ENCODE measurements at places on chromosomes 1 and 21.
A peak's percentile ranks its signal among the peaks of the same experiment; 100 is the strongest.

- no peak for DNase-seq
Measured at GRCh38 chr1:30745834-30746208, 11.8 kb downstream of the LAPTM5 start.

DNA sequence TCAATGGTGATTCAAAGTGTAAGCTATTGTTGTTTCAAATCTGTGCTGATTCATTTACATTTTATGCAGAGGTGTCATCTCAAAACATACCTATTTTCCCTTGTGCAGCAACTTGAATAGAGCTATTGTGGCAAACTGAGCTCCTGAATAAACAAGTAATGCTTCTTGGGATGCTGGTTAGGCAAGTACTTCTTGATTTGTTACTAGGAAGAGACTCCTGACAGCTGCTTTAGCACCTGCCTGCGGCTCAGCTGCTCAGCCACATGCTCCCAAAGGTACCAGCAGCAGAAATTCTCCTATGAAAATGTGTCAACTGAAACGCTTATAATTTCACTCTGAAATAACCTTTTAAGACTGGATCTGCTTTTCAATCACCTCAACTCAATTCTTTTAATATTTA lies 352.3 kb downstream of the RYR2 start:
- no peak for DNase-seq

DNA sequence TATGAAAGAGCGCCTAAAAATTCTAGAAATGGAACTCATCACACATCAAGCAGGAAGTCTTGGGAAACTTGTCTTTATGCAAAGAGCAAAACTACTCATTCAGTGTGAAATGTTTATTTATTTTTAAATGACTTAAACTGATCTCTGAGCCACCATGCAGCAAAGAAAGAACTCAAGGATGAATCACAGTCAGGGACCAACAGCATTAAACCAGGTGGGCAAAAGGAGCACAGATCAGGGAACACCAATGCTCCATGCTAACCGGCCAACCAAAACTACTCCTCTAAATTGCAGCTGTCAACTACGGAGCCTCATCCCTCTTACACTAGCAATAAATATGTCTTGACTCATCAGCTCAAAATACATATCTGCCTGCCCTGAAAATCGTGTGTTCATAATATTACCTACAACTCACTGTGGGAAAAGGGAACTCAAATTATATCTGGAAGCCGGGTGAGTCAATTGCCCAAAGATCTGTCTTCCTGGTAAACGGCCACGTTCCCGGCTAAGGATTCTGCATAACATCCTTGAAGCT lies 129.2 kb downstream of the PTPN14 start:
- DNase-seq = no peak

GRCh38 chr1:50967416-50968157 lies 2.5 kb upstream of the CDKN2C start:
- no peak for DNase-seq

- no peak for DNase-seq
Measured at GRCh38 chr1:67937010-67937409, 103.7 kb upstream of the GNG12 start.

GRCh38 chr1:27686223-27686990 lies 14.4 kb upstream of the IFI6 start:
- no peak for DNase-seq

DNA sequence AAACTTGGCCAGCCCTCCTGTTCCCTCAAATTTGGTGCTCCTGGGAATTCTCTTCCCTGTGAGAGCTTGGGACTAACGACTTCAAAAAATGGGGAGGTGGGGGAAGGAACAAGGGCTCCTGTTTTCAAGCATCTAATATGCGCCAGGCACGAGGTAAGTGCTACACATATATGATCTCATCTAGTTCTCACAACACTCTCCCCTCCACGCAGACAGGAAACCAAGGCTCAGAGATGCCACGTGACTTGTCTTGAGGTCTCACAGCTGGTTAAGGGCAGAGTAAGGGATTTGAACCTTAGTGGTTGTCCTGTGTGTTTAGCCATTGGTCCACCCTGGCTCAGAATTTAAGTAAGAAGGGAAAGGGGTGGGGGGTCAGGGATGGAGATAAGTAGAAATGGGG lies 125.9 kb downstream of the DMRTB1 start:
- peak; percentile 22 for DNase-seq

- no peak for DNase-seq
Measured at GRCh38 chr21:39340687-39341086, 8.2 kb downstream of the HMGN1 start.

GRCh38 chr1:187409341-187409740 lies 580.6 kb downstream of the PLA2G4A start:
- no peak for DNase-seq

DNA sequence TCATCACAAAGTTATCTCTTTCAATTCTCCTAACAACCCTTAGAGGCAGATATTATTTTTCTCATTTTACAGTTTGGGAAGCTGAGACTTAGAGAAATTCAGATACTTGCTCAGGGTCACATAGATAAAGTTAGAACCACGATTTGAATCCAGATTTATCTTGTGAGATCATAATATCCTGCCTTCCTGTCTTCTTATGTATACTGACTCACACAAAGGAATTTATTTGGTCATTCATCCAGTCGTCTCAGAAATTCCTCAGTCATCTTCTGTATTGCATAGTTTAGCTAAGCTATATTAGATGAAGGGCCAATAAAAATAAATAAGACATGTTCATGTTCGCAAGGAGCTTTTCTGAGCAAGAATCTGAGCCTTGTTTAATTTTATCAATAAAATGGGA lies 35.8 kb upstream of the RUNX1 start:
- DNase-seq = no peak

DNA sequence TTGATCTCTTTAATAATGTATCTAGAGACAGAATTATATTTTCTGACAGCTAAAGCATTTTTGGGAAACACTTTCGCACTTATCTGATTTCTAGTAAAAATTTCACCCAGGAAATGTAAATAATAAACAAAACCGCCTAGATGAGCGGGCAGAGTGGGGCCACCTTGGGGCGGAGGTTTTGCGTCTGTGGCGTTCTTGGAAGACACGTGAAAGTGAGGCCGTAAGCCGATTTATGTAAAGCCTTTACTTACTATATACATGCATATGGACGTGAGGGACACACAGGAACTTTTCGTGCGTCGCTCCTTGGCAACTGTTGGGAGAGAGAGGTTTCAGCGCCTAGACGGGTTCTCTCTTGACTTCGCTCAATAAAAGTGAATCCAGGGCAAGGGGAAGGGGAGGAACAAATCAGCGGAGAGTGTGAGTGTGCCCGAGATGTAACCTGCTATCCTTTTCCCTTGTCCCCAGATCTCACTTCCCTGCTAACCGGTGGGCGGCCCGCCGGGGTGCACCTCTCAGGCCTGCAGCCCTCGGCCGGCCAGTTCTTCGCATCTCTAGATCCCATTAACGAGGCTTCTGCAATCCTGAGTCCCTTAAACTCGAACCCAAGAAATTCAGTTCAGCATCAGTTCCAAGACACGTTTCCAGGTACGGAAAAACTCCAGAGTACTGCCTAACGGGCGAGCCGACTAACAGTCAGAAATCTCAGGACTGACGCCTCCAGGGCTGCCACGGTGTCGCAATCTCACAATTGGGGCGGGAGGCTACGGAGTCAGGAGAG lies 1.7 kb downstream of the HLX start:
- DNase-seq = no peak

DNA sequence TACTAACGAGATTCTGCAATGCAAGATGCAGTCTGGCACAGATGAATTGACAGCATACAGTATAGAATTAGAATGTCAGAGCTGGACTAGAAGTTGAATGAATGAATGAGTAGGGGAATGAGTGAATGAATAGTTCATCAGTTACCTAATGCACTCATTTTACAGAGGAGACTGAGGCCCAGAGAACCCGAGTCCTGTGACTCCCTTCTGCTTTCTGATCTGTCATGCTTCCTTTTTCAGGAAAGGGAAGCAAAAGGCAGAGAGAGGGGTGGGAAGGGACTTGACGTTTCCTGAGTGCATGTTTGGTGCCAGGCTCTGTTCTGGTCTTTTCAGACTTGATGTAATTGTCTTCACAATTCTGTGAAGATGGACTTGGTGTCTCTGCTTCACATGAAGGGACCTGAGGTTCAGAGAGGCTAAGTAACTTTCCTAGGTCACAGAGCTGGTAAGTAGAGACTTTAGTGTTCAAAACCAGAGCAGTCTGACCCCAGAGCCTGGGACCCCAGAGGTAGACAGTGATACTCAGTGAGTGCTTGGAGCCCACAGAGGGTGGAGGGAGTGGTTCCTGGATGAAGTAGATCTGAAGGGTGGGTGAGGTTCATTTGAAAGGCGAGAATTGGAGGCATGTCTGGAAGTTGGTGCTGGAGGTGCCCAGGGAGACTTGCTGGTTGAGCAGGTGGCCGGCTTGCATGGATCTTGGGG lies 8.0 kb upstream of the MEX3A start:
- DNase-seq = no peak

DNA sequence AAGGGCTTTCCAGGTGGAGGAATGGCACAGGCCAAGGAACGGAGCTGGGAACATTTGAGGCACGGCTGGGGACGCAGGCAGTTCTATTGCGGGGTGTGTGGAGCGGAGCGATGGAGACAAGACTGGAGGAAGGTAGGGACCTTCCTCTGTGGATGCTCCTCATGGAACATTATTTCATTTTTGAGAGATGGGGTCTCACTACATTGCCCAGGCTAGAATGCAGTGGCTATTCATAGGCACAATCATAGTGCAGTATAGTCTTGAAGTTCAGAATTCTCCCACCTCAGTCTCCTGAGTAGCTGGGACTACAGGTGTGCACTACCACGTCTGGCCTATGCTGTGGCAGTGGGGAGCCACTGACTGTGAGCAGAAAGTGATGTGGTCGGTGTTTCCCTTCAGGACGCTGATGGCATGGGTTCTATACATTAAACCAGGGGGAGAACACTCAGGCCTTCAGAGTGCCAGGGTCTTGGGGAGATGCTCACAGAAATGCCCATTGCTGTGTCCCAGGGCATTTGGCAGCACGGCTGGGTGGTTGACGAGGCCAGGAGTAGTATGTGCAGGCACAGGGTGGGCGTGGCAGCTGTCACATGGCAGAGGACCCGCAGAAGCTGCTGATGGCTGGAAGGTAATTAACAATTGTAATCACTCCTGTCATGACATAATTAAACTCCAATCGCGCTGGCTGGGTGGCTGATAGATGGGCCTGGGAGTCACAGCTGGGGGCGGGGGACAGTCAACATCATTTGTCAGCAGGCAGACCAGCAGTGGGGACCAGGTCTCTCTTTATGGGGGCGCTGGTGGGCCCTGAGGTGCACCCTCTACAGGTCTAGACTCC lies 40.8 kb upstream of the ACOT11 start:
- DNase-seq = no peak

GRCh38 chr21:38269576-38269936 lies 12.8 kb downstream of the KCNJ15 start:
- DNase-seq = no peak

- DNase-seq = no peak
Measured at GRCh38 chr1:101174722-101175121, 62.1 kb upstream of the S1PR1 start.

Data from skin of body (tissue), 3 donors.